H4 (cell line): ENCODE measurements at places on chromosomes 5 and 9. TPM values are rescaled to one million over a fixed set of nuclear protein-coding genes. Genes with fewer than 3 reads are reported as not detected.
A peak's percentile ranks its signal among the peaks of the same experiment; 100 is the strongest.

OR13C2 gene
- not detected in 2 replicates for total RNA-seq

SYK gene
- 0.76 and 0.99 TPM in 2 replicates for total RNA-seq

FNIP1 gene
- total RNA-seq = 24.1 and 29.4 TPM in 2 replicates

SLC34A3 gene
- total RNA-seq = not detected in 2 replicates

OLFML2A gene
- total RNA-seq = 2.8 and 5.5 TPM in 2 replicates

DNA sequence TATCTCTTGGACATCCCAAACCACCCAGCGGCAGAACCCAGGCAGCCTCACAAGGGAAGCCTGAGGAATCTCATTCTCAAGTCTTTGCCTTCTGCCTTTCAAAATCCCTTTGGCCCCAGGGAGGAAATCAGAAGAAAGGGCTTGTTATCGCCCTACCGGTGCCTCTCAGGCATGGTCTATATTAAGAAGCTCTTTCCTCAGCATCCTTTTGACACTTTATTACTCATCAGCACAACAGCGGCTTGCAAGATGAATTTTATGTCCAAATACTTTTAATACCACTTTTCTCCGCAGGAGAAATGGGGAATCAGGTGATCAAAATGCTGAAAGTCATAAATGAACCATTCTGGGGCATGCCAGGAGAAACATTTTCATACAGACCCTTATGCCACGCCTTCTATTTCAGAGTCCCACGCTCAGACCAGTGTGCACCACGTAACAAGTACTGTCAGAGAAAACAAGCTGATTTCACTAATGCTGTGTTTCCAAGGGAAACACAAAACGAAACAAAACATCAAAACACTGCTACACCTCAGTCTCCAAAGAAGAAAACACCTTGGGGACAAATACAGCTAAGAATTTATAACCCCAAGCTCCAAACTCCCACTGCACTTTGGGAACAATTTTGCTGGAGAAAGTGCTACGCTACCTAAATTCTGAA, 30.0 kb downstream of the RAPGEF1 start:
- DNase-seq = no peak

DNA sequence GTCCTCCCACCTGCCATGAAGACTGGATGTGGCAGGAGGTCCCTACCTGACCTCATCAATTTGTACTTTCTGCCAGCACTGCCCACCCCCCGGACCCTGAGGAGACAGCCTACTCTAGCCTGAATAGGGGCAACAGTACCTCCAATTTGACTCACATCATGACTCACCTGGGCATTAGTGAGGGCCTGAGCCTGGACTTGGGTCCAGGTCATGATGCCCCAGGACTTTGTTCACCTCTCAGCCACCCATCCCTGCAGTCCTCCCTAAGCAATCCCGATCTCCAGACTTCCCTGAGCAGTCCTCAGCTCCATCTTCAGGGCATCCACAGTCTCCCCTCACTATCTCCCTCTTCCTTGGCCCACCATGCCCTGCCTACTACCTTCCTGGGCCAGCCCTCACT, 28.1 kb downstream of the KIF2A start:
- no peak for DNase-seq

DNA sequence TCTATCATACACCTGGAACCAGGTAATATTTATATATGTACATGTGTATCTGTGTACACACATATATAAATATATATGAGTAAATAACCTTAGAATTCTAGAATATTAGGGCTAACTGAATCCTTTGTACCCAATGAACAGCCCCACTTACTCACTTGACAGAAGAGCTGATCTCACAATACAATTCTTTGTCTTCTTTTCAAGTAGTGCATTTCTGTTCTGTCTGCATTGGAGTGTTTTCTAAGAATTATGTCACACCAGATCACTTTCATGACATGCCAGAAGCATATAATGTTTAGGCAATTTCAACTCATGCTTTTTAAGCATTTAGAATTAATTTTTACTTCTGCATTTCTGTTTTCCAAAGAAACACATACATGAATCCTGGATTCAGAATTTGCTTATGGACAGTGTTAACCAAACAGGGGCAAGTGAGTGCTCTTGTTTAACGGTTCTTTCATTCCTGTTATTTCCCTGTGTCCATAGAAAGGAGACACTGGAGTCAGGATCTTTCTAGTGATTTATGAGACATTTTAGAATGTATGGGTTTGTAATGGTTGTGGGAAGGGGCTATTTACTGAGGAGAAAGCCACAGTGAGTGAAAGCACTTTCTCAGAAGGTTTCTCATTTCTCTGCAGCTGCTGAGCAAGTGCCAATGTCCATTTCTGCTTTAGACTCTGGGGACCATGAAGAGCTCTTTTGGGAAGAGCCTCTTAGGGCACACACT, 123.2 kb downstream of the RMI1 start:
- no peak for DNase-seq

DNA sequence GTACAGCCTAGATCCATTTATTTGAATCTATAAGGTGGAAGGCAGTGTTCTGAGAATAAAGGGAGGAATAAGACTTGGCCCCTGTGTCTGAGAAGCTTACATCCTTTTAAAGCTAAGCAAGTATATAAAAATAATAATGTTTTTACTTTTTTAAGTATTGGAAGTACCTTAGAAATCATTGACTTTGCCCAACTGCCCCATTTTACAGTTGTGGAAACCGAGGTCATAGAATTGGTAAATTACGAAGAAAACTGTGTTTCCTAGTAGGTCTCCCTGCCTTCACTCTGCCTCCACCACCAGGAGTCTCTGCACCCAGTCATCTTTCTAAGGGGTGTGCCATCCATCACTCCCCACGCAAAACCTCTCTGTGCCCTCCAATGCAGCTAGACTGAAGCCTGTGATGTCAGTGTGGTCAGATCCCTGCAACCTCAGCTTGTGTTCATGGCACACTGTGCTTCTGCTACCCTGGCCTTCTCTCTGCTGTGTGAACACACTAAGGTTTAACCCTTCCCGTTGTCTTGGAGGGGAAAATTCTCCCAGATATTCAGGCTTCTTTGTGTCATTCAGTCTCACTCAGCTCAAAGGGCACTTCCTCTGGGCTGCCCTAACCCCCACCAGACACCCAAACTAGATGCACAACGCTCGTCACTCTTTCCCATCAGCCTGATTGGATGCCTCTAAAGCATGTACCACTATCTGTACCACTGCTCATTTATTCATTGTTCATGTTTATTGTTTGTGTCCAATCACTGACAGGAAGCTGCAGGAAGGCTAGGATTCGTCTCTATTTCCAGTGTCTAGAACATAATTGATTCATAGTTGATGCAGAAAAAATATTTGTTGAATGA, 18.2 kb downstream of the ADRB2 start:
- no peak for DNase-seq

DNA sequence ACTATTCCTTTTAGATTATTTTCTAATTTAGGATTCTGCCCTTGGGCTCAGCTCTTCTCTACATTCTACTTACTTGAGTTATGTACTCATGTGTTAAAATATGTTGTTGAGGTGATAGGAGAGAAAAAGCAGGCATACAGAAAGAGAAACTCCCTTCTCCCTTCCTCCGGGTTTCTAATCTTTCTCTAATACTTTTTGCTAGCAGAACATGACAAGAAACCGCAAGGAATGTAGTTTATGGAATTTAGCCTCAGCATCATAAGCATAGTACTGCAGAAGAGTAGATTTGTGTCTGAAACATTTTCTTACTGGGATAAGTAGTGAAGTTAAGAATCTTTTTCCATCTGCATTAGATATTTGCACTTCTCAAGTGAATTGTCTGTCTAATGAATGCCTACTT, 139.5 kb upstream of the CYLC2 start:
- peak; percentile 9 for DNase-seq

DNA sequence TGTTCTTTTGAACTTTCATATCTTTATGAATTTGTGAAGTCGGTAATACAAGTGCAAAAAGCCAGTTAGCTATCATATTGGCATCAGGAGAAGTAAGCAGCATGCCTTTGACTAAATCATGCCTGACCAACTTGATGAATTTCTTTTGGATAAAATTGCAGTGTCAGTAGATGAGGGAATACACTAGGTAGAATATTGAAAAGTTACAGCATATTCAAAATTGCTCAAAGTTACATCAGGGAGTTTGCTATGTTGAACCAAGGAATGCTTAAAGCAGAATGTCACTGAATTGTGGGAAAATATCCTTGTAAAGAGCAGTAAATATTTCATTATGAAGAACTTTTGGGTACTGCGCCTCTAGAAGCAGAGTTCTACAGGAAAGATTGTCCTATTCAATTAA, 87.1 kb upstream of the TLX3 start:
- no peak for DNase-seq

DNA sequence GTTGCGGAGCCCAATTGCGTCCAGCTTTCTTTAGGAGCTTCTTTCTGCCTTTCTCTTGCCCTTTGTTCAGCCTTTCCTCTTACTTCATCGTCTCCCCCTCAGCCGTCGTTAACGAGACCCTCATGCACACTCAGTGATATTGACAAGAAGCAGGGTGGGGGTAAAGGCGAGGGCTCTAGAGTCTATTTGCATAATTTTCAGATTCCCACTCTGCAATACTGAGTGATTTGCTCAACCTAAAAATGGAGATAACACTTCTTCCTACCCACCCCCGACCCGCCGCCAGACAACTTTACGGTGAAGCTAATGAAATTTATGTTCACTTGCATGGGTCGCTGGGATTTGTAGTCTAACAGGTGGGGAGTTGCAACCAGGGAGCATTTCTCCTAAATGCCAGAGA, 1.3 kb upstream of the TBC1D2 start:
- DNase-seq = no peak

DNA sequence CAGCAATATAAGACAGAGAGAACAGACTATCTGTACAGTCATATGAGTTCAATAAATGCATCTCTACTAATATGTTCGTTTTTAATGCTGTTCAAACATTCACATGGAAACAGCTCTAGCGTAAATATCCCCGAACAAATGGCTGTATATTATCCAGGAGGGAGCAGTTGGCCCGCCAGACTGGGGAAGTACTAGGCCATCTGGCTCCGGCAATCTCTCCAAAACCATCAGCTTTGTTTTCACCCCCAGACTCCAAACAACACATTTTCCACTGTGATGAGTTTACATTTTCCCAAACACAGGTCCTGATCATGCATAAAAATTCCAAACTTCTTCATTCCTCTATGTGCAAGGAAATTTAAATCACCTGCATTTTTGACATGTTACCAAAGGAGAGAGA, 8.7 kb downstream of the EBF1 start:
- no peak for DNase-seq
